ENCODE measurements at places on chromosomes 12 and 14.
A peak's percentile ranks its signal among the peaks of the same experiment; 100 is the strongest.

- no peak for DNase-seq
These were observed 2.0 kb upstream of the ANKRD9 start for GRCh38 chr14:102511538-102511937.

- DNase-seq, result no peak
These were observed 112.8 kb downstream of the DUSP6 start for GRCh38 chr12:89239534-89239933.

DNA sequence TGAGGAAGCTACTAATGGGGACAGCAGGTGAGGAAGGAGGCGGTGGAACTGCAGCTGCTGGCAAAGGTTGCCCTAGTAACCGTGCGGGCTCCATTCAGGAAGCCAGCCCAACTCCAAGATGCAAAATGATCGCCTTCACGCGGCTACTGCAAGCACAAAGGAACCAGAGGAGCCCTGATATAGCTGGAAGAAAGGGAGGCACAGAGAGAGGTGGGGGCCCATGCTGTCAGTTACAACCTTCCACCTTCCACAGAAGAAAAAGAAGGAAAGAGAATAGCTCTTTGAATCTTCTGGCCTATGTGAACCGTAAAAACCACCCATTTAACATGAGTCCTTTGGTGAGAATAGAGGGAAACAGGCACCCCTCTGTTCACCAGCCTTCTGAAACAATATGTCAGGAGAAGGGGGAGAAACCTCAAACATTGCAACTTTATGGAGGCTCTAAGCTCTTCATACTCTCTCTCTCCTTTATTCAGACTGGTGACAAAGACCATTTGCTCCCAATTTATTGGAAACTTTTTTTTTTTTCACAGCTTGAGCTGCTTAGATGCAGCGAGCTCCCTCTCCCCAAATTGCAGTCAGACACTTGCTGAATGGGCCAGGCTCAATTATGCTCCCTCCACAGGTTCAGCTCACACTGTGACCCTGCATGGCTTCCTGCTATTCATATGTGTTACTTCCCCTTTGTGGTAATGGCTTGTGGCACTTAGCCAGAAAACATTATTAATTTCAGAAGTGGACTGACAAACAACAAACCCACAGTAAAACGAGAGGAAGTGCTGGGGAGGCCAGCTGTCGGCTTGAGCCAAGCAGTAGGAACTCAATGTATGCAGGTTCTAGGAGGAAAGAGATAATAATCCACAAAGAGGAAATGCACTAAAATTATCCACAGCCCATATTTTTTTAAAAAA is 6.2 kb downstream of the DUSP6 start:
- peak; percentile 87 for DNase-seq

- no peak for DNase-seq
These were observed 8.4 kb downstream of the LRFN5 start for GRCh38 chr14:41615011-41615595.

GRCh38 chr12:52585946-52586345 is 12.3 kb upstream of the KRT74 start:
- DNase-seq, result no peak

Measured in NCI-H510A treated with DMSO at 0.1 percent for 48 hours (cell line).